GM03348 (cell line): ENCODE measurements at places on chromosomes 1 and 21.
A peak's percentile ranks its signal among the peaks of the same experiment; 100 is the strongest.

- no peak for DNase-seq
These were observed 160.5 kb downstream of the PLXNA2 start for GRCh38 chr1:208083715-208084085.

DNA sequence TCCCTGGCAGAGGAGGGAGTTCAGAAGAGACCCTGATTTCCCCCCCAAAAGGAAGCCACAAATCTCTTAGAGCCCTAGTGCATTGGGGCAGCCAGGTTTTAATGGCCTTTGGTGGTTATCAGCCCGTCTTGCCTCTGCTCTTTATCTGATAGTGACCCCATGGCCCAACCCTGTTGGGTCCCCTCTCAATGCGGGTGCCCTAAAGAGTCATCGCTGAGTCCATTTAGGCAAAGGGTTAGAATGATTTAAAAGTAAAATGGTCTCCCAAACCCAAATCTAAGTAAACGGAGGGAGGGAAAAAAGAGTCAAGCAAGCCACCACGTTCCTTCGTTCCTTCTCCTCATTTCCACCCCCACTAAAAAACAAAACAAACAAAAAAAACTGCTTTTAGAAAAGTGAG, 164.0 kb downstream of the RUNX1 start:
- no peak for DNase-seq

DNA sequence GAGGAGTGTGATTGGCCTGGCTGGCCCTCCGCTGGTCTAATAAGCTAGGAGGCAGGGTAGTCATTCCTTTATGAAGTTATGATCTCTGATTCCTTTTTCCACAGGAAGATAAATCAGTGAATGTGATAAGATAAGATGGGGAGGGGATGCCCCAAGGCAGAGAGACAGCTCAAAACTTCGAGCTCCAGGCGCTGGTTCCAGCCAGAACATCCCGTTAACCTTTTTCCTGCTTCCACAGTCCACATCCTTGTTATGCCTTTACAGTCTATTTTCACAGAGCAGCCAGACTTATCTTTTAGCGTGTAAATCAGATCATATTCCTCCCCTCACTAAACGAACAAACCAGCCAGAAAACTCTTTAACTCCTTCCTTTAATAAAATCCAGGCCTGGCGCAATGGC, 38.5 kb upstream of the BMP8B start:
- DNase-seq: no peak

DNA sequence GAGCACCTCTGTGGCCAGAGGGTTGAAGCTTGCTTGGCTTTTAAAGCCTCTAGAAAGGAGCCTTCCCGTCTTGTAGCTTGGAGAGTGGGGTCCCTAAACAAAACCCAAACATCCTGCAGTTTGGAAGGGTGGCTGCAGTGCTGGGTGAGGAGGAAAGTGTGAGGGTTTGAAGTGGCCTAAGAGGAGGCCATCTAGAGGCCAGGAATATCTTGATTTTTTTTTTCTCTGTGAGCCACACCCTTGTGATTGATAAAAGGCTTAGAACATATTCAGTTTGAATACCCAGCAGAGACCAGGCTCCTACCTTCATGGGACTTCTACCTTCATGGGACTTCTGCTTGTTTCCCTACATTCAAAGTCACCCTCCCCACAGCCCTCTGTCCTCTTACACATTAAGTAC, 37.3 kb upstream of the PIGV start:
- DNase-seq: no peak

DNA sequence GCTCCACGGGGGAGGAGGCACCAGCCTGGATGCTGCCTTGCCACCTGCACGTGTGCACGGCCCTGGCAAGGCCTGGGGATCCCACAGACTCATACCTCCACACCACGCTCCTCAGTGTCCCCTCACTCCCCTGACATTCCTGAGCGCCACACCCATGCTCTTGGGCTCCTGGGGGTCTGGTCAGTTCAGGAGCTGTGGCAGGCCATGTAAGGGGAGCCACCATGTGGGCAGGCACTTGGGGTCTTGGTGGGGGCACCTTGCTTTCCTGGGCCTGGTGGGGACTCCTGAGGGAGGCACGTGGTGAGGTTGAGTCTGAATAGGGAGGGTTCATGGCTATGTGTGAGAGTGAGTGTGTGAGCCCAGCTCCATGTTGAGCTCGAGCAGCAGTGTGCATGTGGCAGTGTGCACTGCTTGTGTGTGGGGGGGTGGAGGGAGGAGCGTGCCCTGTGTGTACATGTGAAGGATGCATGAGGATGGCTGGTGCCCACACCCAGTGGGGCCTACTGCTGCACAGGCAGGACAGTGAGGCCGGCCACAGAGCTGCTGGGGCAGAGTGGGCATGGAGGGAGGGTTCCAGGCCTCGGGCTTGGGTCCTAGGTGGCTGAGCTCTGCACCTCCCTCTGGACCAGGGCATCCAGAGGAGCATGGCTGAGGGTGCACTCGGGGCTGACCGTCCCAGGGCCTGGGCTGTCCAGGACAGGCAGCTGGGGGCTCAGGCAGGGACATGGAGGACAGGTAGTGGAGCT, 1.6 kb downstream of the GJC2 start:
- no peak for DNase-seq

DNA sequence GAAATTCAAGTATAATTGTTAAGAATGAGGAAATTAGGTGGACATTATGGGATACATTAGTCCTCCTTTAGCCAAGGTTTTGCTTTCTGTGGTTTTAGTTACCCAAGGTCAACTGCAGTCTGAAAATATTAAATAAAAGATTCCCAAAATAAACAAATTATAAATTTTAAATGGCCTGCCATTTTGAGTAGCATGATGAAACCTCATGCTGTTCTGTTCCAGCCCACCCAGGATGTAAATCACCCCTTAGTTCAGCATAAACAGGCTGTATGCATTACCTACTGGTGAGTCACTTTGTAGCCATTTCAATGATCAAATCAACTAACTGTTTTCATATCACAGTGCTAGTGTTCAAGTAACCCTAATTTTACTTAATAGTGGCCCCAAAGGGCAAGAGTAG, 132.5 kb upstream of the LYPLAL1 start:
- peak; percentile 5 for DNase-seq

GRCh38 chr1:201890806-201891450, 2.2 kb downstream of the SHISA4 start:
- no peak for DNase-seq

DNA sequence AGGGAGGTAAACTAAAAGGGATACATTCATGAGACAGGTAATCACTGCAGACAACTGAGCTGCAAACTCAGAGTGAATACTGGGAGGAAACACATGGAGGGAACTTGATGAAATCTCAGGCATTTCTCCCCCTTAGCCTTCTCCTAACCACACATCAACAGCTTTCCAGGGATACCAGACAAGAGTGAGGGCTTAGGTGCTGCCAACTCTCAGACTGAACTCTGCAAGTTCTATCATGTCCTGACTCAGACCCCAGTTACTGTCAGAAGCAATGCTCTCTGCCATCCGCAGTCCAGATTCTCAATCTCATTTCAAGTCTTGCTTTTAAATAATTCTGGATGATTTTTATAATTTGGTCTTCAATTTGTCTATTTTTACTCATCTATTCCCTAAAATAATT, 267.3 kb downstream of the LTN1 start:
- DNase-seq: no peak

DNA sequence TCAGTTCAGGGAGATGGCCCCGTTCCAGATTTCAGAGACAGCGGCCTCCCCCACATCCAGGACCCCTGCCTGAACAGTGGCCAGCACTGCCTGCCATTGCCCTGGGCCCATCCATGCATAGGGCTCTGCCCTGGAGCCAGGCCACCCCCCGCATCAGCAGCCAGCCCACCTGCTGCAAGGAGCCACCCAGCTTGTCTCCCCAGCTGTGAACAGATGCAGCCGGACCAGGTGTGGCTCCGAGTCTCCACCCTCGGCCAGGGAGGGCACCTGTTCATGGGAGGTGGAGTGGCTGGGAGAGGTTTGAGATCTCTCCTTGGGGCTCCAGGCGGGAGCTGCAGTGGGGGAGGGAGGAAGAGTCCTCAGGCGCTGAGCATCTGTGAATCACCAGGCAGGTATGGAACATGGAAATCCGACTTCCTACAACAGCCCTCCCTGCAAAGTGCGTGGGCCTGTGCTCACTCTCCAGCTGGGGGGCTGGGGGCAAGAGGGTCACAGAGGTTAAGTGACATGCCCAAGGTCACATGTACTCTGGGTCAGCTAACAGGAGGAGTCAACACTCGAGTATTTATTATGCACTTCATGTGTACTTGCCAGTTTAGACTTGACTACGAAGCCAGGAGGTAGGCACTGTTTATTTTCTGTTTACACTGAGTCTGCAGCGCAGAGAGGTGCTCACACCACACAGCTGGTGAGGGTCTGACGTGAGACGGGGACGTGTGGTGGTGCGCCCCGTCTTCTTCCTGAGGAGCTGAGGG, 4.8 kb upstream of the HES5 start:
- peak; percentile 51 for DNase-seq

DNA sequence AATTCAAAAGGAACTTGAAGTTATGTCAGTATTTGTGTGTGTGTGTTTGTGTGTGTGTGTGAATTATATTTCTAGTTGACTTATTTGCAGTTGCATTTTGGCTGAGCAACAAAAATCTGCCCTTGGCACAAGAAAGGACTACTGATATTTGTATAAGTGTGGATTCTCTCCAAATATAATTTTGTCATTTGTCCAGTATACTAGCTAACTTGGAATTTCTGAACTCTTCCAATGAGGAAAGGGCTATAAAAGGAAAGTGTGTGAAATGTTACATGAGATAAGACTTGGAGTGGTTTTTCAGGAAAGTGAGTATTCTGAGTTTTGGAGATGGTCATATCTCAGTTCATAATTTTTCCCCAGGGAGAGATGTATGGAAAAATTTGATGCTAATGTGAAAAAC, 1384.1 kb upstream of the B3GALT2 start:
- no peak for DNase-seq

DNA sequence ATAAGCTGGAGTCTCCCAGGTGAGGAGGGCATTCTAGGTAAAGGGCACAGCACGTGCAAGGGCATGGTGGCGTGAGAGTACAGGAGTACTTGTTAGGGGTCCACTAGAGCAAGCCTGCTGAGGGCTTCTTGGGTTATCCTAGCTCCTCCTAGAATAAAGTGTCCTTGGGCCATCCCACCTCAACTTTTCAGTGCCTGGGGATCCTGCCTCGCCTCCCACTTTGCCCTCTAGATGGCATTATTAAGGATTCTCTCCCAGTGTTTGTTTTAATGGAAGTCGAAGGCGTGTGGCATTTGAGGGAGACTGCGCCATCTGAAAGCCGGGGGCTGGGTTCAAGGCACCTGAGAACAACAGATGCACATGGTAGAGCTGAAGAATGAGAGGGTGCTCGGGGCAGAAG, 74.5 kb upstream of the SELENON start:
- DNase-seq: no peak

- DNase-seq: no peak
These were observed 130.7 kb upstream of the DMRTA2 start for GRCh38 chr1:50553921-50554320.

DNA sequence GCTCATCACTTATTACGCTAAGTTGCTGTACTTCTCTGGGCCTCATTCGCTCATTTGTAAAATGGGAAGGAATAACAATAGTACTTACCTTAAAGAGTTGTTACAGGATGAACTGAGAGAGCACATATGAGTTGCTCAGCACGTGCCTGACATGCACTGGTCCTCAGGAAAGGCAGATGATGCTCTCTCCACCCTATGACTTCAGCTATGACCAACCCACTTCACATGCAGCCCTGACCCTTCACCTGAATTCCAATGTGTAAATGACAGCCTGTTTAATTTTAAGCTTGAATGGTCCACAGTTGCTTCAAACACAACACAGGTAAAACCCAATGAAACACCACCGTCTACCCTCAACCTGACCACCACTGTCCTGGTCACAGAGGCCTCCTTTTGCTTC, 32.9 kb downstream of the GADD45A start:
- no peak for DNase-seq
